ENCODE measurements at places on chromosomes 4 and X.

- no peak for DNase-seq
Observed at GRCh38 chr4:11341337-11342043, 87.2 kb downstream of the HS3ST1 start.

- no peak for DNase-seq
Observed at GRCh38 chr4:170025523-170026252, 507 bp downstream of the MFAP3L start.

- DNase-seq = no peak
Observed at GRCh38 chr4:96952610-96953009, 1112.7 kb downstream of the PDHA2 start.

- no peak for DNase-seq
Observed at GRCh38 chr4:87806520-87806919, 7.2 kb downstream of the IBSP start.

DNA sequence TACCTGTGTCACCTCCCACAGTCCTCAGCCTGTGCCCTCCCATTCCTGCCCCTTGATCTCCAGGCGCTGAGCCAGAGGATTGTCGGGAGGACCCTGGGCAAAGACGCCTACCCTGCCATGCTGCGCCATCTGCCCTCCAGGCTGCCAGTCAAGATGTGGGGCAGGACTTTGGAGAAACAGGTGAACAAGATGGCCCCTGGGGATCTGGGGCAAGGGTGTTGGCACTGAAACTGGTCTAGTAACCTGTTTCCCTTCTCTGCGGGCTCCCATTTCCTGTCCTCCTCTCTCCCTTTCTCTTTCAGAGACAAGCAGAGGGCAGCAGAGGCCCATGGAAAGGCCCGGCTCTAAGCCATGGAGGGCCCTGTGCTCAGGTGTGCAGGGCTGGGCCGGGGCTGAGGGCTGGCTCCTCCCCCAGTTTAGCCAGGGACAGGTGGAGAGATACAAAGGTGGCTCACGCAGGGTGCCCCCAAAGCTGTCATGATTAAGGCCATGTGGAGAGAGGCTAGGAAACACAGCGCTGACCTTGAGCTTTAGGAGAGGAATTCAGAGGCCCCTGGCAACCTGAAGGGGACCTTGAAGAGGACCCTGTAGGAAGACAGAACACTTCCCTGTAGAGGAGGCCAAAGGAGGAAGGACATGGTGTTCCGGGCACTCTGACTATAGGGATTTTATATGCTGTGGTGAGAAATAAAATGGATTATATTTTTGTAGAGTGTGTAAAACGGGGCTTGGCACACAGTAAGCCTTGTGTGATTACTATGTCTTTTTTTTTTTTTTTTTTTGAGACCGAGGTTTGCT lies at the start of gene GLOD5:
GLOD5 (plus strand) TSS at position 74 of the 798 bp plus-strand sequence; CDS start at position 118, 44 bp downstream.
- DNase-seq = no peak

- DNase-seq = no peak
Observed at GRCh38 chr4:112279025-112279881, 6.5 kb downstream of the TIFA start.

- DNase-seq = no peak
Observed at GRCh38 chr4:153432965-153433753, 33.0 kb upstream of the TMEM131L start.

GRCh38 chrX:107630031-107630689 lies 1.9 kb downstream of the PRPS1 start:
- DNase-seq = no peak

DNA sequence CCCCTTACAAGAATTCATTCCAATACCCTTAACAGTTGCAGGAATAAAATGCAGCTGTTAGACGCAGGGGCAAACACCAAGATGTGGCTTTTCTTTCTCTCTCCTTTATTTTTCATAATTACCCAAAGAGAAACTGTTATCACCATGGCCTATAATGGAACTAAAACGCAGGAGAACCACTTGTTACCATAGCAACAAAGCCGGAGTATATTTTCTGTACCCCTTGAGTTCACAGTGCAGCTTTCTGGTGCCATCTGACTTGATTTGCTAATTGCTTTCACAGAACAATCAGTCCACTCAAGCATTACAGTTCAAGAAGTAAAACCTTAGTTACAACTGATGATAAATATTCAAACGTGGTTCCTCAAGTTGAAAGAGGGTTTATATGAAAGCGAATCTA lies 157.9 kb downstream of the AMELX start:
- DNase-seq = no peak

- no peak for DNase-seq
Observed at GRCh38 chr4:80454040-80454439, 118.5 kb downstream of the CFAP299 start.

GRCh38 chr4:3834186-3834662 lies 68.0 kb downstream of the ADRA2C start:
- no peak for DNase-seq

DNA sequence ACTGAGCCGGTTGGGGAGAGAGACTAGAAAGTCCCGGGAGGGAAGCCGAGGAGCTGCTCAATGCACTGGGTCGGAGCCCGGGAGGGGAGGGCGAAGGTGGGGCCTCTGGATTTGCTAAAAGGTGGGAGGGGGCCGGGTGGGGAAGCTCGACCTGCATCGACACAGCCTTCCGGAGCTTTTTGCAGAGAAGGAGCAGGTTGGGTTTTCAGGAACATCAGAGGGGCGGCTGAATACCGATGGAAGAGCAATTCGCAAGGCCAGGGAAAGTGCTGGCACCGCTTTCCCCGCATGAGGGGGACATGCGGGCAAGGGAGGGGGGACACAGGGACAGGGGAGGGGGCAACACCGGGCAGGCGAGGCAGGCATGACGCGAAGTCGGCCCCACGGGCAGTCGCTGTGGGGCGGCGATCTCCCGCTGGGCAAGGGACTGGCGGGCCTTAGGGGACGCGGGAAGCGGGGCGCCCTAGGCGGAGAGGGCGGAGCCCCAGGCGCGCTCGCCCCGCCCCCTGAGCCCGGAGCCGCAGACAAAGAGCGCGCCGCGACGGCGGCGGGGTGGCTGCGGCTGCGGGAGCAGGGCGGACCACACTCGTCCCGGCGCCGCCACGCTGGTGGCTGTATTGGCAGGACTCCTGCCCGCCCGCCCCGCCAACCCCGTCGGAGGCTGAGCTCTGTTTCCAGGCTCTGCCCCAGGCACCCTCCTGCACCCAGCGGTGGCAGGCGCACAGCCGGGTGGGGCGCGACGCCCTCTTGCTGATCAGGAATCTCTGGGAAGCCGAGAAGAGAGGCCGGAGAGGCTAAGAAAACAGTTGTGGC lies 11.6 kb downstream of the PDZD4 start:
- no peak for DNase-seq

DNA sequence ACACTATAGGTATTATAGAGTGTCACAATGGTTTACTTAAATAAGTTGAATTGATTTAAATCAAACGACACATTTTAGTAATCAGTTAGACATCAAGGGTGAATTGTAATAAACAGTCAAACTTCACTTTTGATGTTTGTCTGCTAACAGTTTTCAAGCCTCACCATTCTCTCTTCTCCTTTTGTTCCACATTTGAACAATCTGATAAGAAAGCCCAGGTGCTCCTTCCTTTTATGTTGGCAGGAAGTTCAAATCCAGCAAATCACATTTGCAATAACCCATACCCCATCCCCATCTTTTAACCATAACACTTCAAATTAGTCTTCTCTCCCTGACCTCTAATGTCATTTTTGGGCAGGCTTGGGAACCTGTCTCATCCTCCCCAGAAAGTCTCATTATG lies 63.4 kb upstream of the GC start:
- DNase-seq = no peak

- no peak for DNase-seq
Observed at GRCh38 chrX:130805903-130806302, 97.1 kb downstream of the ENOX2 start.

DNA sequence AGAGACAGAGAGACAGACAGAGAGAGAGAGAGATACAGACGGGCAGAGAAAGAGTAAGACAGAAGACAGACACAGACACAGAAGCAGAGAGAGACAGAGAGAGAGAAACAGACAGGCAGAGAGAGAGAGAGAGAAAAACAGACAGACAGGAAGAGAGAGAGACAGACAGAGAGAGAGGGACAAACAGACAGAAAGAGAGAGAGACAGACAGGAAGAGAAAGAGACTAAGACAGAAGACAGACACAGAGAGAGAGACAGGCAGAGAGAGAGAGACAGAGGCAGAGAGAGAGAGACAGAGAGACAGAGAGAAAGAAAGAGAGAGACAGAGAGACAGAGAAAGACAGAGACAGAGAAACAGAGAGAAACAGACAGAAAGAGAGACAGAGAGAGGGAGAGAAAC lies 27.2 kb upstream of the NAA11 start:
- no peak for DNase-seq

DNA sequence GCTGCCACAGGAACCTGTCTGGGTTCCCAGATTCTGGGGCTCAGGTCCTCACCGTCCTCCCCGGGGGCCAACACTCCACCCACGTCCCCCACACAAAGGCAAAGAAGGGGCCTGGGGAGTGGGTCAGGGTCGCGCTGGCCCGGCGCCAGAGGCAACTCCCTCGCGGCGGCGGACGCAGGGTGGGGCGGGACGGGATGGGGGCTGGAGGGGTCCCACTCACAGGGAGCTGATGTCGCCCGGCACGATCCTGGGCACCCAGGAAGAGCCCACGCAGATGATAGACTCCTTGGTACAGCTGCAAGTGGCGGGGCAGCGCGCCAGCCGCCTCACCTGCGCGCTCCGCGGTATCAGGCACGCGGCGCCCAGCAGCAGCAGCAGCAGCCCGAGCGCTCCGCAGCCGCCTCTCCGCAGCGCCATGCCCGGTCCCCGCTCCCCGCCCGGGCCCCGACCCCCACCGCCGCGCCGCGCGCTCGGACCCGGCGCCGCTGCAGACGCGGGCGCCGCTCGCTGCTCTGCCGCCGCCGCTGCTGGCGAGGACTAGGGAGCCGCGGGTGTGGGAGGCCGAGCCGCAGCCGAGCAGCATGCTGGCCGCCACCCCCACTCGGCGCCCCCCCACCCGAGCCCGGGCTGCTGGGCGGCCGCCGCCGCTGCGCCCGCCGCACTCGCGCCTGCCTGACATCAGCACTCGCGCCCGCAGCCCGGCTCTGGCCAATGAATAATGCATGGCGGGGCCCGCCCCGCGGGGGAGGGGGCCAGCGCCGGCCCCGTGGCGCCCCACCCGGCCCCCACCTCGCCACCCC lies at the start of gene LGI2:
LGI2 (minus strand) TSS at position 670 of the 800 bp plus-strand sequence; CDS start at position 417, 253 bp downstream.
- DNase-seq = no peak

DNA sequence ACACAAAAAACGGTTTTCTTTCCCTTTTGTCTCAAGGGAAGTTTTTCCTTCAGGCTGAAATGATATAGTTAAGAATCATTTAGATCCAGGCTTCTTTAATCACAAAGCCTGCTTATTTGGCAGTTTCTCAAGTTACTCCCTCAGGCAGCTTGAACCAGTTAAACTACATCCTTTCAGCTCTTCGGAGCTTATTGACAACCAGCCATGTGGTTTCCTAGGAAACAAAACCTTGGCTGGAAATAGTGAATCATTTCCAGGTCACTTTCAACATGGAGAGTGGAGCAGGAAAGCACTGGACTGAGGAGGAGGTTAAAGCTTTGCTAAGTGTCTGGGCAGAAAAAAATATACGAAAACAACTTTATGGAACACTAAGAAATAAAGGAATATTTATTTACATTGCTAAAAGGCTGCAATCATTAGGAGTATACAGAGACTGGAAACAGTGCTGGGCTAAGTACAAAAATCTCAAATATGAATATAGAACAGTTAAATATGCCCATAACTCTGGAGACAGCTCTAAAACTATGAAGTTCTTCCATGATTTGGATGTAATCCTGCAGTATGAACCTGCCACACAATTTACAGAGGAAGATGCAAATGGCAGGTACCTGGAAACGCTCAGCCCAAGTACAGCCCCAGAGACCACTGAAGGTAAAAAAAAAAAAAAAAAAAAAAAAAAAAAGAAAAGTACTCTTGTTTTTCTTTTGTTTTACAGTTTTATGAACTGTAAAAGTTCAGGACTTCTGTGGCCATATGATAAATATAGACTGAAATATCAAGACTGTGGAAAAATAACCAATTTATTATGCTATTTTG lies 23.2 kb upstream of the AASDH start:
- peak; percentile 17 for DNase-seq

- DNase-seq = no peak
Observed at GRCh38 chrX:120769576-120770341, 105.9 kb downstream of the CT47B1 start.

- no peak for DNase-seq
Observed at GRCh38 chr4:26252349-26253025, 68.3 kb upstream of the RBPJ start.

DNA sequence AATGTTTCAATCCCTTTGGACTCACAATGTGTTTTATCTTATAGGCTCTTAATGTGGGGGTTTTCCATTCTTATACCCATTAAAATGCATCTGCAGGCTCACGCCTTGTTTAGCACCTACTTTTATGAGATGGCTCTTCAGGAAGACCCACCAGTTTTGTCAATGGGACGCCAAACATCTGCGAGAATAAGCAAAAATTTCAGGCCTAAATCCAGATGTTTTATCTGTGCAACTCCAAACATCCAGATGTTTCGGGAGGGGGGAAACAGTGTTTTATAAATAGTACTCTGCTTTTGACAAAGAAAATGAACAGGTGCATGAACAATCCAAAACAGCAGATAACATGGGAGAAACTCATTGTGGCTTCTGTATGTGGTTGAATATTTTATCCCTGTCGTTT lies 342.8 kb downstream of the DHX15 start:
- DNase-seq = no peak

DNA sequence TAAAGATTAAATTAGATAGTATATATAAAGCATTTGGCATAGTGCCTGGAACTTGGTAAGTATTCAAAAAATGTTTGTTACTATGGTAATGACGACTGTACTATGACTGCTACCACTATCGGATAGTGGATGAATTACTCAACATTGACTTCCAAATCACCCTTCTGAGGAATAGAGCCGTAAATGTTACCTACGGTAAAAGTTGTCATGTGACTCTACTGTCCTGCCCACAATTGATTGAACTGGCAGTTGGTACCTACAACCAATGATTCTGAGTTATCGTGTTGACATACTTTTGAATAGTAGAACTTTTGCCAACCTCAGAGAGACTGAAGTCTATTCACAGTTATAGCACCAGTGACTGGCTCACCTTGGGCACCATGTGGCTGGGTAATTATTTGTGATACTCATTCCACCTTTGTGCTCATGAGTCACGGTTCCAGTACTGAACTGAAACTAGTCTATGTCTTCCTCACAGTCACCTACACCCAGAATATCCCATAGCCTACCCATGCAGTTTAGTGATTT lies 185.5 kb upstream of the PITX2 start:
- DNase-seq = no peak

- no peak for DNase-seq
Observed at GRCh38 chr4:157587681-157588423, 367.3 kb downstream of the GRIA2 start.

- no peak for DNase-seq
Observed at GRCh38 chr4:83318666-83319065, 16.0 kb downstream of the HPSE start.

GRCh38 chrX:132875650-132876522 lies 82.5 kb downstream of the HS6ST2 start:
- DNase-seq = no peak

DNA sequence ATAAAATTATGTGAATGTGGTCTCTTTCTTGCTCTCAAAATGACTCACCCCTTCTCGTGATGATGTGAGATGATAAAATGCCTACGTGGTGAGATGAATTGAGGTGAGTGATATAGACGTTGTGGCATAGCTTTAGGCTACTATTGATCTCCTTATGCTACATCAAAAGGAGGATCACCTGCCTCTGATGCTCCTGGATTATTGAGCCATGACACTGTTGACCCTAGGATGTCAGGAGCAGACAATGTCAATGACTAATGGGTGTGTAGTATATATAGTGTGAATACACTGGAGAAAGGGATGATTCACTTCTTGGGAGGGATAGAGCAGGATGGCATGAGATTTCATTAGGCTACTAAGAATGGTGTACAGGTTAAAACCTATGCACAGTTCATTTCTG lies 210.7 kb upstream of the PRPS2 start:
- no peak for DNase-seq
